Inflammatory macrophage treated with lipopolysaccharide for 4 hours (primary cell): ENCODE measurements at places on chromosomes 12 and 14.
A peak's percentile ranks its signal among the peaks of the same experiment; 100 is the strongest.

DNA sequence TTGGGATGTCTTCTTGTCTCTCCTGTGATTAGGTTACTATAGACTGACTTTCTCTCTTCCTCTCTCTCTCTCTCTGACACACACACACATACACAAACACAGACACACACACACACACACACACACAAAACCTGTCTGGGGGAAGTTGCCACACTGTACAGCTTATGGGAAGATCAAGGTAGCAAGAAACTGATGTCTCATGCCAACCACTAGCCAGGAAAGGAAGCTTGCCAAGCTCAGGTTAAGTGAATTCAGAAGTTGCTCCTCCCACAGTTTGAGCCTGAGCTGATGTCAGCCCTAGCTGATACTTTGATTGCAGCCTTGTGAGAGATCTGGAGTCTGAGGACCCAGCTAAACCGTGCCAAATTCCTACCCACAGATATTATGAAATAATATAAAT lies 67.1 kb downstream of the PPFIA2 start:
- DNase-seq: no peak

- DNase-seq: no peak
These were observed 223.3 kb downstream of the SLC38A4 start for GRCh38 chr12:46602474-46602873.

GRCh38 chr12:63276537-63277365 lies 125.8 kb upstream of the AVPR1A start:
- peak; percentile 10 for DNase-seq

DNA sequence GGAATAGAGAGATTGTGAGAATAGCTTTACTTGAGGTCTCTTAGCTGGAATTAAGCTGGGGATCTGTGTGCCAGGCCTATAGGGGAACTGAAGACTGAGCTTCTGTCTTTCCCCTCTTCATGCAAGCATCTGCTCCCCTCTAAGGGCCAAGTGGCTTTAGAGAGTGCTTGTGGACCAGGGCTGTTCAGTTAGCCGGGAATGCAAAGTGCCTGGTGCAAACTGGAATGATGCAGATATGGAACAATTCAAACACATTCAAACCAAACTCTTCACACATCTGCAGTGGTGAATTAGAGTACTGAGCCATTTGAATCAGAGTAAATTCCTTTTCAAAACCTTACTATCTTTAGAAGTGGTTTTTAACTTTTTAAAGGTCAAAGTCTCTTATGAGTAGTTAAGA lies 99.0 kb downstream of the LIN7A start:
- no peak for DNase-seq

DNA sequence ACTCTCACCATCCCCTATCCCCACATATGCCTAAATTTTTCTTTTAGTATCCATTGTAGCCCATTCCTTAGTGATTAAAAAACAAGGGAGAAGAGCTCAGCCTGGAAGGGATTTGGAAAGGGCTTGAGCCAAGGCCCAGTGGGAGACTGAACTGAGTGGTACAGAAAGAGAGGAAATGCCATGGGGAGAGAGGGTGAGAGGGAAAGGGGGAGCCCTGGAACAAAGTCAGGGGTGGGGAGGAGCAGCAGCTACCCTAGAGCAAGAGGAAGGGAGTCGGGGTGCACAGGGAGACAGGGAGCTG lies 2.6 kb upstream of the ATN1 start:
- no peak for DNase-seq

GRCh38 chr12:103821773-103822172 lies 19.3 kb downstream of the NT5DC3 start:
- DNase-seq: no peak

DNA sequence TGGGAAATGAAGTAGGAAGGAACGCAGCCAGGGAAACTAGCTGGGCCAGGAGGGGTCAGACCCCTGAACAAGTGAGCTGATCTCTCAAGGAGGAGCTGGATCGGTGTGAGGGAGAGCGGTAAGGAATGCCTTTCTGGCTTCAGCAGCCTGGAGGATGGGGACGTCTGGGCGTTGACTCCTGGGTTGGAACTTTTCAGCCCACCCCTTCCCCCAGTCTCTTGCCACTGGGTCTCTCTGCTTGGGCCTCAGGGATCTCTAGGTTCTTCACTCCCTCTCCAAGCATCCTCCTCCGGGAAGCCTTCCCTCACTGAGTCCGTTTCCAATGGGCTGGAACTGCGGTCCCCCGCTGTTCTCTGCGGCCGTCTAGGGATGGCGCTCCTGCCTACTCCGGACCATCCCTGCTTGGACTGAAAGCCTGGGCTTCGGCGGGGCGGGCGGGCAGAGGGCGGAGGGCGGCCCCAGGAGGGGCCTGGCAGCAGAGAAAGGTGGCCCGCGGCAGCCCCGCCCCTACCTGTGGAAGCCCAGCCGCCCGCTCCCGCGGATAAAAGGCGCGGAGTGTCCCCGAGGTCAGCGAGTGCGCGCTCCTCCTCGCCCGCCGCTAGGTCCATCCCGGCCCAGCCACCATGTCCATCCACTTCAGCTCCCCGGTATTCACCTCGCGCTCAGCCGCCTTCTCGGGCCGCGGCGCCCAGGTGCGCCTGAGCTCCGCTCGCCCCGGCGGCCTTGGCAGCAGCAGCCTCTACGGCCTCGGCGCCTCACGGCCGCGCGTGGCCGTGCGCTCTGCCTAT lies at the start of gene KRT7:
KRT7 (plus strand) TSS at position 570 of the 788 bp plus-strand sequence; CDS start at position 624, 54 bp downstream.
- no peak for DNase-seq

DNA sequence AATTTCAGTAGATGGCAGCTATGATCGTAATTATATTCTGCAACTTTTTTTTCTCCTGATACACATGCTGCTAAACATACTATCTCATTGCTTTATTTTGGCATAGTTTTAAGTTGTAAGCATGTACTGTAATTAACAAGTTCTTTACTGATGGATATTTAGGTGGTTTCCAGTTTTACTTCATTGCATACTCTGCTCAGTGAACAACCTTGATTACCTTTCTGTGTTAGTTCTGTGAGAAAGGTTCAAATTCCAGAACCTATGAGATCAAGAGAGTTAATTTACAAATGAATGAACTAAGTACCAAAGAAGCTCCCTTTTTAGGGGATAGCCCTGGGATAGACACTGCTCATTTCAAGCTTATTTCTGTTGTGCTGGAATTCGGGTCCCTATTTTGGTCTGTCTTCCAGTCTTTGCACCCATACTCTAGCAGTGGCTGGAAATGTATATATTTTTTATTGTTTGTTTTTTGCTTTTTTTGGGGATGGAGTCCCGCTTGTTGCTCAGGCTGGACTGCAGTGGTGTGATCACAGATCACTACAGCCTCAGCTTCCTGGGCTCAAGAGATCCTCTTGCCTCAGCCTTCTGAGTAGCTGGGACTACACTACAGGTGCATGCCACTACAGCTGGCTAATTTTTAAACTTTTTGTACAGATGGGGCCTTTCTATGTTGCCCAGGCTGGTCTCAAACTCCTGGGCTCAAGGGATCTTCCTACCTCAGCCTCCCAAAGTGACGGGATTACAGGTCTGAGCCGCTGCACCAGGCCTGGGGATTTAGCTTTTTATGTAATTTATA lies 10.6 kb downstream of the PAPOLA start:
- DNase-seq: no peak
